ENCODE measurements at places on chromosomes 3 and 15.

GRCh38 chr3:56976651-56977560 is 83.6 kb upstream of the SPATA12 start:
- peak; percentile 91 for DNase-seq

GRCh38 chr15:83653639-83654378 is at the start of gene ADAMTSL3:
Gene ADAMTSL3, plus strand, starts transcription at chr15:83654123. Its CDS starts 1,639 bp downstream, at chr15:83655762.
- DNase-seq, result no peak

- no peak for DNase-seq
Observed at GRCh38 chr3:195103623-195104022, 167.3 kb downstream of the XXYLT1 start.

DNA sequence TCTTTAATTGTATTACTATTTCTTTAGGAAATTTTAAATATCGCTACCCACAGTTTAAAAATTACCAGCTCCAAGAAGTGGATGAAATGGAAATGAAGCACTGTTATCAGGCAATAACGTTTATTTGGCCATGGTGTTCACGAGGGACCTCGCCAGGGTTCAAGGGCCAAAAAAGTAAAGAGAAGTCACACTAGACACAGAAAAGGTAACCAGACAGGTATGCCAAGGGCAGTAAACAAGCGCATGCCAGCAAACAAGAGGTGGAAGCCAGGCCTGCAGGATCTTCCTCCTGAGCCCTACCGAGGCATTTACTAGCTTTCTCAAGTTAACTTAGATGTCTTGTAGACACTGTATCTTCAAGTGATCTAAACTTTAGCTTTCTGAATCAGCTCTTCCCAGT is 113.5 kb downstream of the PLD1 start:
- DNase-seq, result no peak

GRCh38 chr15:36601497-36601932 is 22.1 kb downstream of the CDIN1 start:
- DNase-seq, result no peak

DNA sequence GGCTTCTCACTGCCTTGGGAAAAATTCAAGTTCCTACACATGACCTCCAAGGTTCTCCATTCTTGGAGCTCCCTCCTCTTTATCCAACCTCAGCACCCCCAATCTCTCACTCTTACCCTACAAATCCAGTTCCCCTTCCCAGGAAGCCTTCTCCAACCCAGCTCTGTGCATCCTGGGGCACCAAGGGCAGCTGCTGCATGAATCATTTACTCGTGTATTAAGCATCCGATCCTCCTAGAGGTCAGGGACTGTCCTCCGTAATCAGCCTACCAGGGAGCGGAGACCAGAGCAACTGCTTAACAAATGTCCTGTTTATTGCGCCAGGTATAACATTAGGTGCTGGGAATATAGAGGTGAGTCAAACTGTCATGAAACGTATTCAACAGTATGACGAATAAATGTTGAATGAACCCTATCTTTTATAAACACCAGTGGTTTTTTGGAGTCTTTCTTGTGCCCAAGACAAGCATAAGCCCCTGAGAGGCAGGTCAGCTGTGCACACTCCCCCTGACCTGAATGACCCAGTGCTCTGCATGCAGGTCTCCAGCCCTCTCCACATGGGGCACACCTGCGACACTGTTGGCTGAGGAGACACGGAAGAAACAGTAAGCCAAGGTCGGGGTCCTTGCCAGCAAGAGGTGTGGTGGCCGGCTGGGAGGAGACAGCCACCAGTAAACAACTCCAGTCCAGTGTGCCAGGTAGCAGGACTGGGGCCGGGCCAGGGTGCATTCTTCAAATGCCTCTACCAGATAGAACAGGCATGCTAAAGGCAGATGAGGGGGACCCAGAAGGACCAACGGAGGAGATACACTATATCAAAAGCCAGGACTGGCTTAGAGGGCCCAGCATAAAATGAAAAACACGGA is 27.6 kb downstream of the ANP32A start:
- no peak for DNase-seq

DNA sequence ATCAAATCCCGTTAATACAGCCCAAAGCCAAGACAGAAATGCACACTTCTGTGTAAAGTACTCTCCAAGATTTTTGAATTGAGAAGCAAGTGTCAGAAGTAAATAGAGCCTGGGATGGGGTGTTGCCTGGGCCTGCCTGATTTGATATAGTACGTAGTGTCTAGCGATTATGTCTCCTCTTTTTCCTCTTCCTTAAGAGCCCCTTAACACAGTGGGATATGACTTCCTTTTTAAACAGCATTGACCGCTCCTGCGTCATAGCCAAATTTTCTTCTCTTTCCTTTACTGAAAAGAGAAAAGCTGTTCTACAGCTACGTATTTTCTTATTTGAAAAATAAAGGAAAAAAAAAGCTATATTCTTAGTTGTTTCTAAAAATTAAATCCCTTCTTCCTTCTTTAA is 97.7 kb downstream of the PLCL2 start:
- DNase-seq, result no peak

GRCh38 chr15:87753539-87753938 is 503.0 kb downstream of the NTRK3 start:
- DNase-seq, result peak; percentile 10

DNA sequence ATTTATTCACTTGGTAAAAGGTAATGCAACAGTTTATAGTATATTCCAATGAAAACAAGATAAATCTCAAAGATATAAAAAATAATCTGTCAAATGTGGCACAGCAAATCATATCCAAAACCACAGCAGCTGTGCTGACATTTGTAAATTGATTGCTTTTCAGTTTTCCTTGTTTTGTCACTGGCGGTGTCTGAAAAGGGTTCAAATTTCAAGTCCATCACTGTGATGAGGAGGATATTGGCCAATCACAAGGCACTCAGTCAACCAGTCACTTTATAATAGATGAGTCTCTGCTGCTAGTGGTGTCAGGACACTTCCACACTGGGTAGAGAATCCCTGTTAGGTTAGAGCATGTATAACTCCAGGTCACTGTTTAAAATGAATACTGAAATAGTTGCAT is 154.8 kb downstream of the SLC9A9 start:
- DNase-seq, result no peak

- peak; percentile 75 for DNase-seq
Observed at GRCh38 chr3:50483374-50483773, 20.1 kb downstream of the CACNA2D2 start.

DNA sequence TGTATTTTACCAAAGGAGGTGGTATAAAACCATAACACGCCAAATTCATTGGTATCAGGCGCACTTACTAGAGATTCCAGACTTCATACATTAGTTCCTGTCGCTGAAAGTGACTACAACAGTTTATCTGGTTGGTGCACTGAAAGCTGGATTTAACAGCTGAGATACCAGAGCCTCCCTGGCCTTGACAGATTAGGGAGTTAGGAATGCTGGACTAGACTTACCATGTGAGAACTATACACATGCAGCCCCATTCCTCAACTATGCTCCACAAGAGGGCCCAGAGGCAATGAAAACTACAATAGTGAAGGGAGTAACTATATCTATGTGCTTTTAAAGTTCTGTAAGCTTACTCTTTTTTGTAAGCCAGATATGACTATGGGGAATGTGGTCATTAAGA is 174.4 kb downstream of the STAG1 start:
- no peak for DNase-seq

DNA sequence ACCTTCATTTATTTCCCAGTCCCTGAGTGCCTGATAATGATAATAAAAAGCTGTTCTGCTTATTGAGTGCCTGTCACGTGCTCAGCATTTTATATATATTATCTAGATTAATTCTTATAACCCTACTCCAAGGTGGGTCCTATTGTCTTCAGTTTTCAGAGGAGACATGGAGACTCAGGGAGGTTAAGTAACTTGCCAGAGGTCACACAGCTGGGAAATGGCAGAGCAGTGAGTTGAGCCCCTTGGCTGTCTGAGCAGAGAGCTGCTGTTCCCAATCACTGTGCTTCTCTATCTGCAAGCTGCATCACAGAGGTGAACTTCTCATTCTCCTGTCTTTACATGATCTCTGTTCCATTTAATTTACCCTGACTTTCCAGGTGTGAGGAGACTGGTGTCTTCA is 32.3 kb upstream of the MRPS22 start:
- no peak for DNase-seq

DNA sequence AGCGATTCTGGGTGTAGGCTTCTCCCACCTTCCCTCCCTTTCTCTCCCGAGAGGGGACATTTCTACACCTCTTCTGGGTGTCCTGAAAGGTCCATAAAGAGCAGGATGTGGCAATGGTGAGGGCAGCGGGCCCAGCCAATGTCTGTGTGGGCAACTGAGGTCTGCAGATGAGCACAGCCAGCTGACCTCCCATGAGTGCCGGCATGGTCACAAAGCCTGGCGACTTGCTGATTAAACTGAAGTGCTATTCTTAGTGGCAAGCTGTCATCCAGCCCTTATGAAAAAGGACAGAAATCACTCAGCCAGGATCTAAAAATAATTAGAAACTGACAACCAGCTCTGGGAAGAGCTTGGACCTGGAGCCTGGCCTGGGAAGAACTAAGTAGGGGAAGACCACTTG is 124.3 kb upstream of the RGMA start:
- no peak for DNase-seq

GRCh38 chr15:43854801-43855200 is 28.0 kb downstream of the WDR76 start:
- DNase-seq, result no peak

DNA sequence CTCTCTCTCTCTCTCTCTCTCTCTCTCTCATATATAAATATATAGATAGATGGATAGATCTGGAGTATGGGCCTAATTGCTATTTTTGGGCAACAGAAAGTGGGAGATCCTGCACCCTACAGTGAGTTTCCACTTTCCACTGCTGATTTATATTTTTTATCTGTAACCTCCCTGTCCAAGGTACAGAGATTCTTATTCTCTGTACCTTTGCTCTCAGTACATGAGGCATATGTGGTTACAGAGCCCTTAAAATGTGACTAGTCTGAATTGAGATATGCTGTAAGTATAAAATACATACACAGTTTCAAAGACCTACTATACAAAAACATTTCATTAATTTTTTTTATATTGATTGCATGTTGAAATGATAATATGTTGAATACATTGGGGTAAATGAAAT is 51.1 kb upstream of the FOXP1 start:
- DNase-seq, result no peak

- DNase-seq, result no peak
Observed at GRCh38 chr15:52183562-52184173, 7.5 kb downstream of the GNB5 start.
